ENCODE measurements at places on chromosomes 12 and 14.
A peak's percentile ranks its signal among the peaks of the same experiment; 100 is the strongest.

DNA sequence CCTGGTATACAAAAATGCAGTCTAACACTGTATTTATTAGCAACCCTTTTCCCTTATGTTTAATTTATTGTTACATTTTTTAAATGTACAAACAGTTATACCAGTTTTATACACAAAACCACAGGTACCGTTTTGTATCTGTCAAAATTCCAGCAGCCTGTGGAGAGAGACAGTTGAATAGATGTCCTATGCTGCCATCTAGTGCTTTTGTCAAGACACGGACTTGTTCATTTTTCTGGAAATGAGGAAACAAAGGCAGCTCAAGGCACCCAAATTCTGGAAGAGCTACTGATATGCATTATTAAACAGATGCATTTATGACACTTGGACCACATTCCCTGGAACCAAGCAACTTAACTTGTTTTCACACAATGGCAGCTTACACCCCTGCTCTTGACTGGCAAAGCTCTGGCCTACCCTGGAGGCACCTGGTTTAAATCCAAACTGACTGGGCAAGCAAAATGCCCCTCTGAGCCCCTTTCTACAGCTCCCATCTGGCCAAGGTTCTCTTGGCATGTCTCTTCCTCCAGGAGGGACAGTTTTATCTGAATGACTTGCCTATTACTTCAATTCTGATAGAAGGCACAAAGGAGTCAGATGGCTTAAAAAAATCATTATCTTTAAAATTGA, 286.9 kb upstream of the PRKD1 start:
- peak; percentile 42 for DNase-seq

DNA sequence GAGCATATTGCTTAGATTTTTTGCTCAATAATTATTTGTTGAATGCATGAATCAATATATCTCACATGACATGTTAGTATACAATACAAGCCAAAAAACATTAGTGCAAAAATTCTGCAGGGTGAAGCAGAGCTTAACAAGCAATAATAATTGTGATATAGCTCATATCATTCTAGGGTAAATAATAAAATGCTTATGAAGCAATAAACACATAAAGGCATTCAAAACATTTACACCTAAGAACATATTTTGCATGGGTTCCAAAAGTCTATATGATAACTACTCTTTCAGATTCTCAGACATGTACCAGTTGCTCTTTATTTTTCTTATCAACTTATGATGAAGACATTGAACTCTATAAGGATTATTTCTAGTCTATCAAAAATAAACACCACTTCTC, 886.2 kb downstream of the TRHDE start:
- DNase-seq: no peak

DNA sequence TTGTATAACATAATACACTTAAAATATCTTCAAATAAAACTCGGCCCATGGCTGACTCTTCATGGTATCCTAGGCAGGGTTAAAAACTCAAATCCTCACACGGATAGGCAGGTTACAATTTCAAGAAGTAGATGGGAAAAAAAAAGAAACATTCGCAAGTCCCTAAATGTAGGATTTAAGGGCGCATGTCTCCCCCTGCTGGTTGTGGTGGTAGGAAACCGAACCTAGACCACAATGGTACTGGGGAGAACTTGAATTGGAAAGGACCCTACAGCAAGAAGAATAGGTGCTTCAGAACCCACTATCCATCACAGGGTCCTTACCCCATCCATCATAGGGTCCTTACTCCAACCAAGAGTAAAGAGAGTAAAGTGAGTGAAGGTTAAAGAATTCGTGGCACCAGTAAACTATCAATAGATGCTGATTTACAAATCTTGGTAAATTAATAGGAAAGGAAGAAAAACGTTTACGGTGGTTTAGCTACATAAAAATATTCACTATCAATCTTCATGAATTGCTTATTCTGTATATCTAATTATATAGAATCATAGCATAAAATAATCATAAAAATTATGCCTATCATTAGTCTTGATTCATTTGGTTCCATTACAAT, 3.3 kb upstream of the CIPC start:
- peak; percentile 72 for DNase-seq

DNA sequence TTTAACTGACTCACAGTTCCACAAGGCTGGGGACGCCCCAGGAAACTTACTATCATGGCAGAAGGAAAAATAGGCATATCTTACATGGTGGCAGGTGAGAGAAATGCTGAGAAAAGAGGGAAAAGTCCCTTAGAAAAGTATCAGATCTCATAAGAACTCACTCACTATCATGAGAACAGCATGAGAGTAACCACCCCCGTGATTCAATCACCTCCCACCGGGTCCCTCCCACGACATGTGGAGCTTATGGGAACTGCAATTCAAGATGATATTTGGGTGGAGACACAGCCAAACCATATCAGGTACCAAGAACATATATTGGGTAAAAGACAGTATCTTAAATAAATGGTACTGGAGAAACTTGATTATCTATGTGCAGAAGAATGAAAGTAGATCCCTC, 100.3 kb upstream of the FAR2 start:
- peak; percentile 27 for DNase-seq

- DNase-seq: no peak
These were observed 154.0 kb downstream of the NDUFA12 start for GRCh38 chr12:94849411-94849976.

GRCh38 chr12:29698756-29699155, 85.0 kb downstream of the TMTC1 start:
- no peak for DNase-seq

- peak; percentile 89 for DNase-seq
These were observed 190.2 kb upstream of the CNOT2 start for GRCh38 chr12:70052931-70053497.

DNA sequence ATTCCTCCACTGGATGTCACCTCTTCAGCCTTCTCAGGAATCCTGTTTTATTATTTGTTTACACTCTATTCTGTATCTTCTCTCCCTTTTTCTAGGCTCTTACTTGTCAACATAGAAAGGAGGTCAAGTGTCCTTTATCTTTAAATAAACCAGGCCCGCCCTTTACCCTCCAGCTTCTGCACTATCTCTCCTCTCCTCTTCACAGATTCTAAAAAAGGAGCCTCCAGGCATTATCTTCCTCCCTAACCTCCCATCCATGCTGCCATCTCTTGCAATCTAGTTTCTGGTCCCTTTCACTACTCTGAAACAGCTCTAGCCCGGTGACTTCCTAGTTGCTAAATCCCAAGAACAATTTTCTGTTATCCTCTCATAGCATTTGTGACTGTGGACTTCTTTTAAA, 24.1 kb upstream of the ARID2 start:
- DNase-seq: no peak

GRCh38 chr14:38001501-38001900, 206.2 kb upstream of the SSTR1 start:
- no peak for DNase-seq

DNA sequence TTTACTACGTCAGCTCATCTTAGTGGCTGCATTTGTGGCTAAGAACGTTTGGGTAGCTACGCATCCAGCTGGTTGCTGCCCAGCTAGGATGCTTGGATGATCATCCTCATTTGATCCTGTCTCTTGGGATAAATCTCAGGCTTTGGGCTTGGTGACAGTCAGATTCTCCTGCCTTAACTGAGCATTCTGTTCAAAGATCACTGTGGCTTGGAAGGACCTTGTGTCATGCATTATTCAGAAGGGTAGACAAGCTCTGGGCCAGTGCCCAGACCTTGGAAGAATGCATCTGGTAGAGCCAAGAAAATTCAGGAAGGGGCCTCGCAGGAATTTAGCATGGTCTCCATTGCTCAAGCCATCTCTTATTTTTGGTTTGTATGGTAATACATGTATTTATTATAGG, 188.4 kb downstream of the NRXN3 start:
- DNase-seq: no peak

- DNase-seq: no peak
These were observed 97.1 kb downstream of the TNFAIP2 start for GRCh38 chr14:103220134-103220981.

- DNase-seq: no peak
These were observed 13.1 kb upstream of the CCDC85C start for GRCh38 chr14:99616832-99617800.

- DNase-seq: no peak
These were observed 71.2 kb downstream of the KCNK13 start for GRCh38 chr14:90132821-90133570.

DNA sequence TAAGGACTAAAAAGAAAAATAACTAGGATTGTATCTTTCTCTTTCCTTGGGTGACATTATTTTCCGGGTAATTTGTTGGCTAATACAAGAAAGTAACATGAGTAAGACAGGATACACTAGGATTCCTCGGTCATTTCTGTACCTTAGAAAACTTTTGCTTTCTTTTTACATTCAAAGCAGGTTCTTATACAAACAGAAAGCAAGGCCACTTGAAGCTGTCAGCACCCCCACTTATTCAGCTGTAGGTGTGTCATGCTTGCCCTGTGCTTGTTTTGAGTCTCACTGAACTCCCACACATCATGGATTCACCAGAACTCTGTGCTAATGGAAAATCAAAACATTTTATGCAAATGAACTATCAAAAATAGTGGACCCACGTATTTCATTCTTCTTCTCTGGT, 266.8 kb upstream of the CLEC14A start:
- DNase-seq: no peak

DNA sequence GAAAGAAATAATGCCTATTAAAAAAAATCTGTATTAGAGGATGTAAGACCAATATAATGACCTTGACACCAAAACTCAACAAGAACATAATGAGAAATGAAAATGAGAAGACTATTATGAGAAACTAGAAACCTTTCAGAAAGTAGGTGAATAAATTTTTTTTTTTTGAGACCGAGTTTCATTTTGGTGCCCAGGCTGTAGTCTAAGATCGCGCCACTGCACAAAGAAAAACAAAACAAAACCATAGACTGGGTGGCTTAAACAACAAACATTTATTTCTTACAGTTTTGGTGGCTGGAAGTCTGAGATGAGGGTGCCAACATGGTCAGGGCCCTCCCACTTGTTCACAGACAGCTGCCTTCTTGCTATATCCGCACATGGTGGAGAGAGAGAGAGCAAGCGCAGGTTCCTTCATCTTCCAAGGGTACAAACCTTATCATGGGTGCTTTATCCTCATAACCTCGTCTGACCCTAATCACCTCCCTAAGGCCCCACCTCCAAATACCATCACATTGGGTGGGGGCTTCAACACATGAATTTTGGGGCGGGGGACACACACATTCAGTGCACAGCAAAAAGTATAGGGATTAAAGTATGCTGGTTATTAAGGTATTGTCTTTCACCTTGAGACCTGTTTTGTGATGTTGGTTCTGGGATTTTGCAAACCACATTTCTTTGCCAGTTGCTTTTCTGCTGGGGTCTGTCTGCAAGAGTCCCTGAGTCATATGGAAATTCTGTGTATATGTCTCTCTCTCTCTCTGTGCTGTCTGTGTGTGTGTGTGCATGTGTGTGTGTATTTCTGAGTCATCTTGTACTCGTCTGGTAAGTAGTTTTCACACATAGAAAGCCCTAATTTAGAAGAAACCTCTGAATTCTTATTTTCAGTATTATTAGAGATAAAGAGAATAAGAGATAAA, 26.2 kb downstream of the ZCRB1 start:
- DNase-seq: no peak

DNA sequence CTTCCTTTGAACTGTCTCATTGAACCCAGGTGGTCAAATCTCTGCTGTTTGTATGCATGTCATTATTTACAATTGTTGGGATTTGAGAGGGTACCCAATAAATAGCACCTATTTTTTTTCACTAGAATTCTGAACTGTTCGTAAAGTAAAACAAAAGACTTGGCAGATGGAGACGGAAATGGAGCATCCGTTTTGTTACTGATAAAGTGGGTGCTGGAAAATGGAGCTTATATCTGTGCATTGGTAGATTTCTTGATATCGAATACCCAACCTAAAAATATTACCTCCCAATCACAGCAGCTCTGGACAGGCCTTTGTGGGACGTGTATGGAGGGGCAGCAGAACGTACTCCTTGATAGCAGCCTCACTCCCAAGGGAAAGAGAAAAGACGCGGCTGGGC, 224.4 kb downstream of the C12orf75 start:
- DNase-seq: no peak

- no peak for DNase-seq
These were observed 1.1 kb upstream of the RFX4 start for GRCh38 chr12:106581543-106582248.

- no peak for DNase-seq
These were observed 170.9 kb upstream of the BMP4 start for GRCh38 chr14:54127526-54127925.

DNA sequence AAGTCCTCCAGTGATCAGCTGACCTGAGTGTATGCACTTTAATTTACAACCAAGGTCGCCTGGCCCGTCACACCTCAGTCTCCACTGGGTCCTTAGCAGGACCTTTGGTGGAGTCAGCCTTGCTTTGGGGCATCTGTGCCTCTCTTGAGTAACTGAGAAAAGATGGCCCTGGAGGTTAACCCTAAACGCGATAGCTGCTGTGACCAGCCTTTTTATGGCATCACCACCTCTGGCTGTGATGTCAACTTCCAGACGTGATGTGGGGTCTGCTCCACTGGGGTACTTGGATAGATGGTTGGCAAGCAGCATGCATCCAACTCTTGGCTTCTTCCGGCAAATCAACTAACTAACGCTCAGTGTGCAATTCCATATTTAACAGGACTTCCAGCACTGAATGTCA, 122.8 kb upstream of the RTL1 start:
- DNase-seq: no peak

GRCh38 chr12:118880720-118881493, 100.4 kb upstream of the SRRM4 start:
- no peak for DNase-seq

GRCh38 chr14:100782516-100783320, 43.2 kb upstream of the MEG3 start:
- DNase-seq: no peak

- DNase-seq: no peak
These were observed 12.6 kb upstream of the AMN start for GRCh38 chr14:102909911-102910310.

DNA sequence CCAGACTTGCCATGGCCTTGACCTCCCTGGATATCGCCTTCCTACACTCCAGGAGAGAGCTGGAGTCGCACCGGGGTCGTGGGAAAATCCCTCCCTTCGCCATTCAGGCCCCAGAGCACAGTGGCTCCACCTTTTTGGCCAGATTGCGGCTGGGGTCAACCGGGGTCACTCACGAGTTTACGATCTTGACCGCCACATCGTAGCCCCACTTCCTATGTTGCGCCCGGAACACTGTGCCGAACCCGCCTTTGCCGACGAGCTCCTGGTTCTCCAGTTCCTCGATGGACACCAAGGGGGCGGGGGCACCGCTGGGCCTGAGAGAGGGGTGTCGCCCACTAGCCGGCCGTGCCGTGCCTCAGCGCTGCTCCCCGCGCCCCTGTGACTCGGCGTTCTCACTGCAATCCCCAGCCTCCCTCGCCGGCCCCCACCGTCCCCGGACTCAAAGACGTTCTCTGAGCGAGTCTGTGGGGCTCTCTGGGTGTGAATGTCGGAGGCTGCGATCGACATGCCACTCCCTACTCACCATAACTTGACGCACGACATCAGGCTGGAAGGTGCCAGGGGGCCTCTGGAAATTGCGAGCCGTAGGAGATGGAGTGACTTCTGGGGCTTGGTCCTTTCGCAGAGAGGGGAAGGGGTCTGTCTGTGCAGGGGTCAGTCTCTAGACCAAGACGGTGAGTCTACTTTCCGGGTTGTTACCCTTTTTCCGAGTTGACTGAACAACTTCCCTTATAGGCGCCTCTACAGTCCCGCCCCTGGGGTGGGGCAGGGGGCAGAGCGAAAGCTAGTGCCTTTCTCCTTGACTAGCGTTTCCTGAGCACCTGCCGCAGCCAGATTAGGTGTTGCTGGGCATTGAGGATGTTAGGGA, at the start of gene RIPK3:
Gene RIPK3 (minus strand): TSS at position 708 of the 868 bp plus-strand sequence. CDS start 165 bp downstream, at position 543.
- peak; percentile 71 for DNase-seq
